ENCODE measurements at places on chromosomes 2 and 18. TPM values are rescaled to one million over a fixed set of nuclear protein-coding genes. Genes with fewer than 3 reads are reported as not detected.

The ACADL gene
- total RNA-seq: not detected

The HJURP gene
- total RNA-seq: 23.1 TPM

The CNTNAP5 gene
- not detected for total RNA-seq

The REG1A gene
- total RNA-seq: not detected

The CD28 gene
- not detected for total RNA-seq

The ELOA2 gene
- total RNA-seq: not detected

The LYG2 gene
- total RNA-seq: not detected

The SPDYA gene
- under 0.01 TPM for total RNA-seq

The MXD1 gene
- 3.0 TPM for total RNA-seq

Measured in myometrial cell (primary cell).